ENCODE measurements at places on chromosomes 2 and 18. TPM values are rescaled to one million over a fixed set of nuclear protein-coding genes. Genes with fewer than 3 reads are reported as not detected.
A peak's percentile ranks its signal among the peaks of the same experiment; 100 is the strongest.

Gene ALLC
- total RNA-seq: not detected

Gene AFF3
- total RNA-seq: 0.03 TPM

Gene ELOA2
- not detected for total RNA-seq

Gene DYNAP
- not detected for total RNA-seq

- DNase-seq: no peak
Observed at GRCh38 chr2:71864085-71864484, 283.6 kb downstream of the CYP26B1 start.

GRCh38 chr2:209383212-209383611 lies 40.6 kb upstream of the MAP2 start:
- no peak for DNase-seq

DNA sequence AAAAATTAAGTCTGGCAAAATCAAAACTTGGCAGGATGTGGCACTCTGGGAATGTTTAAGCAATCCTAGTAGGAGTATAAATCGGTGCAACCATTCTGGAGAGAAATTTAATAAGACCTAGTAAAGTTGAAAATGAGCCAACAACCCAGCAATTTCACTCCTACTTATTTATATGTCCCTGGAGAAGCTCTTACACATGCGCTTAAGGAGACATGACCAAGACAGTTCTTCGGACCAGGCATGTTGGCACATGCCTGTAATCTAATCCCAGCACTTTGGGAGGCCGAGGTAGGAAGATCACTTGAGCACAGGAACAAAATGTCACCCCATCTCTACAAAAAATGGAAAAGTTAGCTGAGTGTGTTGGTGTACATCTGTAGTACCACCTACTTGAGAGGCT lies 374.6 kb upstream of the LYPD1 start:
- no peak for DNase-seq

DNA sequence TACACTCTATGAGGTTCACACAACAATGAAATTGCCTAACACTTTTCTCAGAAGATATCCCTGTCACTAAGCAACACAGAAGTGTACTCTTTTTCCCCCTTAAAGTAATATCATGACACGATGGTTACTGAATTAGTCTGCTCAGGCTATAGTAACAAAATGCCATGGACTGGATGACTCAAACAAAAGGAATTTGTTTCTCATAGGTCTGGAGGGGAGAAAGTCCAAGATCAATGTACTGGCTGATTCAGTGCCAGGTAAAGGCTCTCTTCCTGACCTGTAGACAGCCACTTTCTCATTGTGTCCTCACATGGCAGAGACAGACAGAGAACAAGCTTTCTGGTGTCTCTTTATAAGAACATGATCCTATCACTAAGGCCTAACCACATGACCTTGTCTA lies 211.9 kb downstream of the RBM43 start:
- no peak for DNase-seq

GRCh38 chr2:96092951-96093350 lies 23.4 kb downstream of the ADRA2B start:
- peak; percentile 11 for DNase-seq
